ENCODE measurements at places on chromosomes 1 and 21.

DNA sequence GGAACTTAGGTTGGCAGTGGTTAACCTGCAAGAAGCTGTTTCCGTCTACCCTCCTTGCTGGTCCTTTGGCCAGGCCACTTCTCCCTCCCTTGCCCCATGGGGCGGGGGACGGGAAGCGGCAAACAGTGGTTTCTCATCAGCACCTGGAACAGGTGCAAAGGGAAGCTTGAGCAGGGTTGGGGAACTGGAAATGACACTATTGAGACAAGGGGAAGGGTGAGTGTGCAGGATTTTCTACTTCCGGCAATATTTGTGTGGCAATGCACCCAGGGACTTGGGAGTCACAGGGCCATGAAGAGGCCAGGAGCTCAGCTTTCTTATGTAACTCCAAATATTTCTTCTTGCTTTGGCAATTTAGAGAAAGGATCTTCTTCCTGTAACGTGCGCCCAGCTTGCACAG, 29.0 kb upstream of the SARS1 start:
- H3K4me3 ChIP-seq = no peak overlapping the region
- H3K4me1 ChIP-seq = no peaks in the 10 kb centered on the region
- no peak for DNase-seq
- no peaks in the 10 kb centered on the region for H3K36me3 ChIP-seq
- no peaks in the 10 kb centered on the region for H3K27me3 ChIP-seq
- H3K27ac ChIP-seq = no peak overlapping the region

DNA sequence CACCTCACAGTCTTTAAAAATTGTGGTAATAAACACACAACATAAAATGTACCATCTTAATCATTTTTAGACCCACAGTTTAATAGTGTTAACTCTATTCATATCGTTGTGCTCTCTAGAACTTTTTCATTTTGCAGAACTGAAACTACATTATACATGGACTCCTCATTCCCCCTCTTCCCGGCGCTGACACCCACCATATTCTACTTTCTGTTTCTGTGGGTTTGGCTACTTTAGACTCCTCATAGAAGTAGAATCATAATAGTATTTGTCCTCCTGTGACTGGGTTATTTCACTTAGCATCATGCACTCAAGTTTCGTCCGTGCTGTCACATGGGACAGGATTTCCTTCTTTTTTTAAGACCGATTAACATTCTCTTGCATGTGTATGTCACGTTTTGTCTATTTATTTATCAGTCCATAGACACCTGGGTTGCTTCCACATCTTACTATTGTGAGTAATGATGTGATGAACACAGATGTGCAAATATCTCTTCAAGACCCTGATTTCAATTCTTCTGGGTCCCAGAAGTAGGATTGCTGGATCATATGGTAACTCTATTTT, 62.9 kb upstream of the TMPRSS2 start:
- H3K36me3 ChIP-seq = no peaks in the 10 kb centered on the region
- no peaks in the 10 kb centered on the region for H3K4me1 ChIP-seq
- H3K4me3 ChIP-seq = no peak overlapping the region
- no peak overlapping the region for H3K27ac ChIP-seq
- H3K27me3 ChIP-seq = no peaks in the 10 kb centered on the region

DNA sequence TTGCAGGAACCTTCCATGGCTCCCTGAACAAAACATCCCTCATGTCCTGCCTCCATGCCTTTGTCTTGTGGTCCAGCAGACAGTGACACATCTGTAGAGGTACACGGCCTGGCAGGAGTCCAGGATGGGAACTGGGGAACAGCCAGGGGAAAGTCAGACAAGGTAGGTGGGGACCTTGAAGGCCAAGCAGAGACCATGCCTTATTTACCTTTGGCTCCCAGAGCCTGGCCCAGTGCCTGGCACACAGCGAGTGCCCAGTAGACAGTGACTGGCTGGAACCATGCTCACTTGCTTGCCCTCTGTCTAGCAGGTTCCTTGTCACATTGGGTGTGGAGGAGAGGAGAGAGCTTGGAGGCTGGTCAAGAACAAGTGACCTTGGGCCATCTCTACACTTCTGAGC, 81.0 kb downstream of the BCAR3 start:
- H3K27ac ChIP-seq = peak overlapping the region; percentile 62
- H3K36me3 ChIP-seq = no peaks in the 10 kb centered on the region
- no peak for DNase-seq

- no peaks in the 10 kb centered on the region for H3K4me1 ChIP-seq
- DNase-seq = no peak
- H3K4me3 ChIP-seq = no peak overlapping the region
- H3K36me3 ChIP-seq = no peaks in the 10 kb centered on the region
Observed at GRCh38 chr1:47701741-47702515, 264.1 kb downstream of the FOXD2 start.

- no peaks in the 10 kb centered on the region for H3K36me3 ChIP-seq
- H3K27ac ChIP-seq = no peak overlapping the region
- H3K4me3 ChIP-seq = no peak overlapping the region
- H3K4me1 ChIP-seq = no peaks in the 10 kb centered on the region
- H3K27me3 ChIP-seq = no peaks in the 10 kb centered on the region
- no peak for DNase-seq
Observed at GRCh38 chr1:14118691-14119485, 418.9 kb downstream of the PRDM2 start.

DNA sequence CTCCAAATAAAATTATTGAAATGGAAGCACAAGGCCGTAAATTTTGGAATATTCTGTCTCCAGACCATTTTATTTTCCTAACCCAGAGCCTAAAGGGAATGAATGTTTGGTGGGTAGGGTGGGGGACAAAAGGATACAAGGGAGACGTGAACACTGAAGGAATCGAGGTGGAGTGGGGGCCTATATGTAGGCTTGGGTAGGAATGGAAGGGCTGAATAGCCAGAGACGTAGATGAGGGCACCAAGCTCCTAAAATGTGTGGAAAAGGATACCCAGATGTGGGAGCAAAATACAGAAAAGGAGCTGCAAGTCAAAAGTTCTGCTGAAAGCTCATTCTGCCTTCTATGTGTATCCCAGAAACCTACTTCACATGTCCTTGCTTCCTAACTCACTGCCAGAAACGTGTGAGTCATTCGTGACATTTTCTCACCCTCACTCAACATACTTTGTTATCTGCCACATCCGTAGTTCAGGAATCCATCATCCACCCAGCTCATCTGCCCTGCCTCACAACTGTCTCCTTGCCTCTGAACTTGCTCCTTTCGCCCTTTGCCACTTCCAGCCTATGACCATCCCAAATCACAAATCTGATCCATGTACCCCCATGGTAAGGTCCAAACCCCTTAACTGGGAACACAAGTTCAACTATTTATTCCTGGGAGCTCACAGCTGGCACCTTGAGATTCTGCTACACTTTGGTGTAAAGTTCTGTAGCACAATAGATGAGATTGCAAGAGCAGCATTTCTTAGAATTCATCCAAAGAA, 84.1 kb upstream of the PRDX6 start:
- H3K27ac ChIP-seq = no peak overlapping the region
- peaks cover 2% of the 10 kb centered on the region for H3K4me1 ChIP-seq
- H3K4me3 ChIP-seq = no peak overlapping the region
- H3K36me3 ChIP-seq = no peaks in the 10 kb centered on the region
- H3K27me3 ChIP-seq = no peaks in the 10 kb centered on the region
- DNase-seq = peak; percentile 77

DNA sequence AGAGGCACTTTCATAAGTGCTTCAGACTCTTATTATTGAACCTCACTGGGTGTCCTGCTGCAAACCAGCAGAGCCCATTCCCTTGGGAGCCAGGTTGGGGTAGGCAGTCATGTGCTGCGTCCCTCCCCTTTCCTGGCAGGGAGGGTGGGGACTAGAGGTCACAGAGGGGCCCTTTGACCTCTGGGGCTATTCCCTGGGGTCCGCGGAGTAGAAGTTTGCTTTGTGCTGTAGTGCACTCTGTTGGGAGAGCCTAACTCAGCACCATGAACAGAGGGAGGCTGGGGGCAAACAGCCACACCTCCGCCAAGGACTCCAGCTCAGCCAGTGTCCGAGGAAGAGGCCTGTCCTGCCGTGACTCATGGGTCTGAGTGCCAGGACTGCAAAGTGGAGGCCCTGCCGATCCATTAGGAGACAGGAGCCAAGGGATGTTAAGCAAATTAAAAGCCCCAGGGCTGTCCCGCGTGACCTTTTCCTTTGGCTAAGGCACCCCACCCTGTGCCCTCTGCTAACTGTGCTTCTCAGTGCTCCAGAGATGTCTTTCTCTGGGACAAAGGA, 3.0 kb upstream of the IGSF21 start:
- H3K4me3 ChIP-seq = no peak overlapping the region
- H3K27ac ChIP-seq = no peak overlapping the region
- no peaks in the 10 kb centered on the region for H3K4me1 ChIP-seq
- H3K36me3 ChIP-seq = no peaks in the 10 kb centered on the region
- DNase-seq = no peak
- H3K27me3 ChIP-seq = peaks cover 38% of the 10 kb centered on the region

Data from trophoblast cell (in vitro differentiated cells and primary cell).